ENCODE measurements at places on chromosomes 12 and 14. TPM values are rescaled to one million over a fixed set of nuclear protein-coding genes. Genes with fewer than 3 reads are reported as not detected.

DNA sequence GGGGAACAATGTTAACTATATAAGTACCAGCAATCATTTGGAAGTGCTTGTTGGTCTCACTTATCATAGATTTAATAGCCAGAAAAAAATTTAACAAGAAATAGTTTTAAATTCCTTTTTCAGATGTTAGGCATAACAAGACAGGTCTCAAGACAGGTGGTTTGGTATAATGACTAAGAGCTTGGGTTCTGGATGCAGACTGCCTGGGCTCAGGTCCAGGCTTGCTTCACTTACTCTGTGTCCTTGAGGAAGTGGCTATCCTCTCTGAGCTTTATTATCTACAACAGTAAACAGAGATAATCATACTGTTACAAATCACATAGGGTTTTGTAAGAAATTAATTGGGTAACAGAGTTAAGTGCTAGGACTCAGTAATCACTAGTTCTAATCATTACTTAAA lies 338.0 kb upstream of the FLRT2 start:
- DNase-seq, result no peak

E2F7 gene
- 19.8 TPM for total RNA-seq

KRT3 gene
- total RNA-seq, result not detected

NKX2-1 gene
- not detected for total RNA-seq
